Activated CD4-positive, alpha-beta T cell treated with anti-CD3 and anti-CD28 coated beads for 48 hours (primary cell): ENCODE measurements at places on chromosomes 11 and 22.

- DNase-seq: no peak
Measured at GRCh38 chr22:23467721-23468294, 112.3 kb downstream of the IGLL1 start.

DNA sequence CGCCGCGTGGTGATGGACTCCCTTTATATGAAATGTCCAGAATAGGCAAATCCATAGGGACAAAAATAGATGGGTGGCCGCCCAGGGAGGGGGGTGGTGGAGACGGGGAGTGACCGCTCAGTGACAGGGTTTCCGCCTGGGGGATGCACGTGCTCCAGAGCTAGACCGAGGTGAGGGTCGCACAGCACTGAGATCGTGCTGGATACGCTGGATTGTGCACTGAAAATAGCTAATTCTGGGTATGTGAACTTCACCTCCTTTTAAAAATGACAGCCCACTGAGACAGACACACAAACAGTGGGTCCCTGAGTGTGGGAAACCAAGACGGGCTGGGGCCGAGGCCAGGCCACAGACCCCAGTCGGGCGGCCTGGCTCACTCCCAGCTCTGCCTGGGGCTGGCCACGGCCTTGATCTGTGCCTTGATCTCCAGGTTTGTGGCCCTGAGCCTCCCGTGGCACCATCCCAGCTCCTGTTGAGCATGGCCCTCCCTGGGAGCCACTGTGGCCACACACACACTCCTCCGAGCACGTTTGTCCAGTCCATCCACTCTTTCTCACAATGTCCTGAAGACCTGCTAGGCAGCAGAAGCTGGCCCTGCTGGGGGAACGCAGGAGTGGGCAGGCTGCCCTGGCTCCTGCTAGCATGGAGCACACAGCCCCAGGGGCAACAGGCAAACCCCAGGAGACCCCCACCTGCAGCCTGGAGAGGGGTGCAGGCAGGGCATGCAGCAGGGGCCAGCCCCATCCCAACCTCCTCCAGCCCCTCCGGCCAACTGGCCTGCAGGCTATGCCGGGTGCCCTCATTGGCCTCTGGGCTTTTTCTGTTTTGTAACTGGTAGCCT lies 41.0 kb upstream of the TH start:
- DNase-seq: no peak

DNA sequence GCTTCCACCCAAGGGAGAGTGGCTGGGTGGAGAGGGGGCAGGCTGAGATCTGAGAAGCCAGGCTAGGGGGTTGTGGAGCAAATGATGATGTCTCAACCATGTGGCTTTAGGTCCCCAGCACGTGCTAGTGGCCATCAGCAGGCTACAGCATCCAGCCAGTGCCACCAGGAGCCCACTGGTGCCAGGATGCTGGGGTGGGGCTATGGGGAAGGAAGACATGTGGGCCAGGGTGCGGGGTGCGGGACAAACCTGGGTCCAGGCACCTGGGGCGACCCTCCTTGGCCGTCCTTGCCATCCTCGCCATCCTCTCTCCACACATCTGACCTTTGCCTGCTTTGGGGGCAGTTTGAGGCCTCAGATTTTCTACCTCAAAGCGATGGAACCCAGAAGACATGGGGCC lies 104.3 kb downstream of the KCNQ1 start:
- DNase-seq: no peak

GRCh38 chr11:113168354-113169342 lies 145.7 kb upstream of the TTC12 start:
- DNase-seq: no peak

DNA sequence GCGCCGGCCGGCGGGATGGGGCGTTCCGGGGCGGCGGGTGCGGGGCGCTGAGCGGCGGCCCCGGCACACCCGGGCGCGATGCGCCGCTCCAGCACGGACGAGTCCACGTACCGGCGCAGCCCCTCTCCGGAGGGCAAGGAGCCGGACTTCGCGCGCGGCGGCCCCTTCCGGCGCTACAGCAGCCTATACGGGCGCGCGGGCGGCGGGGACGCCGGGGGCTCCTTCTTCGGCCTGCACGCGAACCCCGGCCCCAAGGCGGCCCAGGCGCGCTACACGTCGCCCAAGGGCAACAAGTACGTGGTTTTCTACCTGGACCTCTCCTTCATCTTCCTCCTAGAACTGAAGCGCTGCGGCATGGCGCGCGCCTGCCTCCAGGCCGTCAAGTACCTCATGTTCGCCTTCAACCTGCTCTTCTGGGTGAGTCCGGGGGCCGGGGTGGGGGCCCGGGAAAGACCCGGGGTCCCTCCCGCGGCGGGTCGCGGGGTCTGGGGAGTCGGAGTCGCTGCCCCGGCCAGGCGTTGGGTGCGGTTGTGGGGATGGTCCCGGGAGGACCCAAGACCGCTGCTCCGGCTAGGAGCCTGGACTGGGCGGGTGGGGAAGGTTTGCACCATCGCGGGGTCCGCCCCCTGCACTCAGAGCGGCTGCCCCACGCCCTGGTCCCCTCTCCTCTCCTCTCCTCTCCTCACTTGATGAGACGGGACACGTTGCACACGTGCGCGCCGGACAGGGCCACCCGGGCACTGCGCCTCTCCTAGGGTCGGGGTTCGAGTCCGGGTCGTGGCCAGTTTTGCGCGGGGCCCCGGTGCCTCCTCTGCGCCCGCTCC lies 7.5 kb downstream of the TSPAN4 start:
- no peak for DNase-seq
